ENCODE measurements at places on chromosomes 11 and 22. TPM values are rescaled to one million over a fixed set of nuclear protein-coding genes. Genes with fewer than 3 reads are reported as not detected.

- DNase-seq: peak; percentile 97
Observed at GRCh38 chr11:115893461-115894099, 389.4 kb upstream of the CADM1 start.

- DNase-seq: peak; percentile 95
Observed at GRCh38 chr11:66694732-66695207, 17.1 kb upstream of the RBM4B start.

DNA sequence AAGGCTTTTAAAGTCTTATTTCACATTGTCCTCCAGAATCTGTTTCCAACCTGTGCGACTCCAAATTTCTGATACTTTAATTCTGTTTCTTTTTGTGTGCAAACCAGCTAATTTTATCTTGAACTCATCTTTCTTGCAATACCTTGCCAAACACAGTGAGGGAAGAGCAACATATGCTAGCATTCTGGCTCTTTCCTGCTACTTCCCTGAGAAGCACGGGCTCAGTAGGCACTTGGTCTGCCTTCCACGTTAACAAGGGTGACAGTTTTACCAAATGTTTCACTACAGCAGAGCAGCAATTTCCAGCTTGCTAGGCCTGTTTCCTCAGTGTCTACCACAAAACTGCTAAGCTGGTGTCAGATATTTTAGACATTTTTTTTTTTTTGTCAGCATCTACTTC is 405.8 kb downstream of the NTM start:
- DNase-seq: no peak

- DNase-seq: no peak
Observed at GRCh38 chr11:95461858-95462257, 230.9 kb upstream of the SESN3 start.

DNA sequence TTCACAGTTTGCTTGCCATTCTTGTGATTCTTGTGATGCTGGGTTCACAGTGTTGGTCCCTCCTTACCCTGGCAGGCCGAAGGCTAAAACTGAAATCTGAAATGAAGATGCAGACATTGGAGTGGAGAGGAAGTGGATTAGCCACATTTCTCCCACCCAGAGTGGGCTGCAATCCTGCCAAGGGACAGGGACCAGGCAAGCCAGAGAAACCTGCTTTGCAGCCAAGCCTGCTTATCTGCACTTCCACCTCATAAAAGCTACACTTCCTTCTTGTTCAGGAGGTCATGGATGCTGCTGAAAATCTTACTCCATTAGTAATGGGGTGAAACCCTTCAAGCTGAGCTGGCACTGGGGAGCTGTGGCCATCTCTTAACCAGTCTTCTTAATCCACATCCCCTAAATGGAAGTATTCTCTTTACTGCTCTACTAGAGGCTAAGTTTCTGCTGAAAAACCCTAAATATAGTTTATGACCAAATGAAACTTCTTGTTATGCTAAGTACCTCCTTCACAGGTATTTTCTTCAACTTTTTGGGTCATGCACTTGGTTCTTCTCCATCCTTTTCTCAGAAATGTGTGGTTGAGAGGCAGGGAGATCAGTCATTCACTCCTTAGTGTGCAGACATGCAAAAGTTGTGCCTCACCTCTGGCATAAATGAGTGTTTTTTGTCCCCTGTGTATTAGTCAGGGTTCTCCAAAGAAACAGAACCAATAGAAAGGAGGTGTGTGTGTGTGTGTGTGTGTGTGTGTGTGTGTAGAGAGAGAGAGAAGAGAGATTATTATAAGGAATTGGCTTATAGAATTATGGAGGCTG is 133.9 kb upstream of the BMAL1 start:
- no peak for DNase-seq

The DTX4 gene
- total RNA-seq: 0.49 TPM

DNA sequence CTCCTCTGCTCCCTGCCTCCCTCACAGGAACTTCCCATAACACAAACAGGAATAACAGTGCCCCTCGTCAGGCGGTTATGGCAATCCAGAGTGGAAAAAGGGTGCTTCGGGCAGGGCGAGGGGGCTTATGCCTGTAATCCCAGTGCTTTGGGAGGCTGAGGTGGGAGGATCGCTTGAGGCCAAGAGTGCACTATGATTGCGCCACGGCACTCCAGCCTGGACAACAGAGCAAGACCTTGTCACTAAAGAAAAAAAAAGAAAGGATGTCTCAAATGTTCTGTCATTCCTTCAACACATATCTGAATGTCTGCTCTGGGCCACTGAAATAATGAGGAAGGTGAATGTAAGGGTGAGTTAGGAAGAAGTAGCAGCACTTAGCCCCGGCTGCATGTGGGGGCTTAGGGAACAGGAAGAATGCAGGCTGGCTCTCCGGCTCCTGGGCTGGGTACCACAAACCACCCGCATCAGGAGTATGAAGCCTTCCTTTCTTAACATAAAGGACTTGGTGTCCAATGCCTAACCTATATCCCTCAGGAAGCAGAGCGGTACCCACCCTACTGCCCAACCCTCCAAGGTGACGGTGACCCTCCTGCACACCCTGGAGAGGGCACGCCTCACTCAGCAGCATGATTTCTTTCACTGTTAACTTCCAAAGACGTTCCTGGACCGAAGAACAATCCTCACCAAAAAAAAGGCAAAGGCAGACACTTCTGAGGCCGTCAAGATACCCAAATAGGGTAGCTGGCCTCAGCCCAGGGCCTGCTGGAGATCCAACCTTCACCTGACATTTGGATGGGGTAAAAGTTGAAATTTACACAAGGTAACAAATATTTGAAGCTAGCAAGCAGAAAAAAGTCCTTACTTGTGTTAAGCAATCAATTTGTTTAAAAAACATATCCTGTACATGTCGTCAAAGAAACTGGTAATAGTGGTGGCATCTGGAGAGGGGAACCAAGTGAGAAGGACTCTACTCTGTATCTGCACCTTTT is 3.8 kb downstream of the CPT1A start:
- no peak for DNase-seq

- DNase-seq: no peak
Observed at GRCh38 chr11:269146-269890, 8.9 kb upstream of the NLRP6 start.

- no peak for DNase-seq
Observed at GRCh38 chr11:12808519-12808918, 134.3 kb downstream of the TEAD1 start.

GRCh38 chr22:46766611-46767010 is 4.2 kb downstream of the TBC1D22A start:
- no peak for DNase-seq

The SPI1 gene
- not detected for total RNA-seq

DNA sequence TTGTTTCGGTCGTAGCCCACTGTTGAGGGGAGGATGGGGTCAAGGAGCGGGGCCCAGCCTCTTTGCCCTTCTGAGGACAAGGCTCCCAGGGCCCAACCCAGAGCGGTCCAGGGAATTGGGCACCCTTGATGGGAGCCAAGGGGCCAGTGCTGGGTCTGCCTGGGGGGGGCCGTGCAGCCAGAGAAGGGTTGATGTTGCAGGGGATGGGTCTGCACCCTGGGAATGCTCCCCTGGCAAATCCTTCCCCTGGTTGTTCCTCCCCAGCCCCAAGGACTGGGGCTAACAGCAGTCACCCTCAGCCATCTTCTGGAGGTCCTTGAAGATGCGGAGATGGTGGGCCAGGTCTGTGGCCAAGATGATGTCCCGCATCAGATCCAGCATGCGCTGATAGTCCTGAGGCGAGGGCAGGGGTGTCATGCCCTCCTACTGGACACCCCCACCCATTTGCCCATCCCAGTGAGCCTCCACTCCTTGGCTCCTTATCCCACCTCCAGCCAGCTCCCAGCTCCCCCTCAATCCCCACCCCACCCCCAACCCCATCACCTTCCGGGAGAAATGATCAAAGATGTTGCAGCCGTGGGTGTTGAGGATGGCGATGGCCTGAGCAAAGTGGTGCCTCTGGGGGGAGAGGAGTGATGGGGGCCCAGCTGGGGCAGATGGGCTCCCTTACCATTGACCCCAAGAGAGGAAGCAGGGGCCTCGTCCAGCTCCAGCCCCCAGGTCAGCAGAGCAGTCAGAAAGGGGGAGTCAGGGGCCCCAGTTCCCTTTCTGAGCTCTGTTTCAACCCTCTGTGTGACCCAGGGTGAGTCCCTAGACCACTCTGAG is 95.0 kb downstream of the PDE2A start:
- no peak for DNase-seq

- peak; percentile 47 for DNase-seq
Observed at GRCh38 chr22:19429950-19430889, 1.3 kb downstream of the HIRA start.

- peak; percentile 50 for DNase-seq
Observed at GRCh38 chr11:47856186-47856585, 8.0 kb upstream of the NUP160 start.

GRCh38 chr11:74320538-74320937 is 9.1 kb upstream of the P4HA3 start:
- DNase-seq: no peak

- no peak for DNase-seq
Observed at GRCh38 chr11:99822846-99823565, 802.3 kb downstream of the CNTN5 start.

The SLC25A18 gene
- not detected for total RNA-seq

DNA sequence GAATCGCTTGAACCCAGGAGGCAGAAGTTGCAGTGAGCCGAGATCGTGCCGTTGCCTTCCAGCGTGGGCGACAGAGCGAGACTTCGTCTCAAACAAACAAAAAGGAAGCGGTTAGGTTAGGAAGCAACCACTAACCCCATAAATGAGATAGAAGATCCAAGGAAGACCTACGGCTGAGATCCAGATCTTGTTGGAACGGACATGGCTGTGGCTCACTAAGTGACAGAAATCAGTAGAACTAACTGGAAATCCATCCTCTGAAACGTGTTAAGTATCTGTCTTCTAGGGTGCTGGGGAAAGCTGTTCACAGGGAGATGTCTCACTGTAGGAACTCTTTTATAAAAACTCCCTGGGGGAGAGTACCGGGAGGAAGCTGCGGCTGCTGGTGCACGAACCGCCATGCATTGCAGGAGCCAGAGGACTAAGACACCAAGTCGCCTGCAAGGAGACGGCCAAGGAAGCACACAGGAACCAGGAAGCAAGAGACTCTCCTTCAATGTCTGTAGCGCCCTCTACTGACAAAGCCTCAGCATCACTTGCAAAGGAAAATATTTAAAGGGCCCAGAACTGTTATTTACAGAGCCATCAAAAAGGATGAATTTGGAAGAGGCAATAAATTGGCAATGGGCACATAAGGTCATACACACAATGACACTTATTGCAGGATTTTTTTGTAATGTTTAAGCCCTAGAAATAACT is 16.9 kb upstream of the SPTY2D1 start:
- DNase-seq: peak; percentile 76

DNA sequence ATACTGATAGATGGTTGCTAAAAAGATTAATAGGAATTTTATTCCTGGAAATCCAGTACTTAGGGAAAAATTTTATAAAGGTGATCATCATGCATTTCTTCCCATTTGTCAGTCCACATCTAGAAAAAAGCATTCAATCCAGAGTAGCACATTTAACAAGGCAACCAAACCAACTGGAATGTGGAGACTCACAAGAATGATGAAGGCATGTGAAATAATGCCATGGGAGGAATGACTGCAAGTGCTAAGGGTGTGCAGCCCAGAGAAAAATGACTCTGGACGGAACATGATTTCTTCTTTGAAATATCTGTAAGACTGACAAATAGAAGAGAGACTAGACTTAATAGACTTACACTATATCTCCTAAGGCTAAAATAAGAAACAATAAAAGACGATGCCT is 33.8 kb downstream of the BLID start:
- DNase-seq: no peak

GRCh38 chr22:48748860-48749554 is 1078.7 kb downstream of the BRD1 start:
- no peak for DNase-seq

The DDX25 gene
- total RNA-seq: 0.36 TPM

The TSPAN32 gene
- 2.7 TPM for total RNA-seq

The RFPL1 gene
- total RNA-seq: not detected

GRCh38 chr11:67673902-67674301 is 521 bp downstream of the ALDH3B2 start:
- no peak for DNase-seq

- no peak for DNase-seq
Observed at GRCh38 chr22:50693462-50693861, 20.8 kb downstream of the SHANK3 start.

GRCh38 chr11:83601201-83601913 is 315.2 kb upstream of the CCDC90B start:
- DNase-seq: no peak

DNA sequence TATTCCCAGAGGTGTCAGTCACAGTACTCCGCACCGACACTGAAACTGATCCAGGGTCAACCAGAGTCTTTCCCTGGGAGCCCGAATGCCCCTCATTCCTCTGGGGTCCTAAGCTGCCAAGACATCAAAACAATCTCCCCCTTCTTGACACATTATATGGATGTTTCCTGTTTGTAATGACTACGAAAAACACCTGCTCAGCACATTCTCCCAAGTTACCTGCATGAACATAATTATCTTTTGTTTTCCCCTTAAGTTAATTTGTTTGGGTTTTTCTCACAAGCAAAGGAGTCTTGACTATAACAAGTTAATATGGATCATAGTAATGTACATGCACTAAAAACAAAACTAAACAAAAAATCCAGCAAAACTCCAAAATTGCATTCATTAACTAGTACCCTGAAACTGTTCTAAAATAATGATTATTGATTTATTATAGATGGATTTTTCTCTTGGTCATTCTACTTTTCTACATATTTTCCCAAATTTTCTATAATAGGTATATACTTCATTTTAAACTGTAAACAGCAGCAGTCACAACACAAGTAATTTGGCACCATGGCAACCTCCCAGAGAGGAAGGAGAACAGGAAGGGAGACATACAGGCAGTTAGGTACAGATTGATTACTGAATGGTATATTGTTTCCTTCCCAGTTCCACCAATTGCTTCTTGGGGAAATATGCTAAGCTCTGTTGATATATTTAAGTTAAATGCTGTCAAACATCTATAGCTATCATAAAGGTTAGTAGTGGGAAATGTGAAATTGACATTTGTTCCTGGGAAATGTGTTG is 631.5 kb downstream of the METTL15 start:
- DNase-seq: no peak

The C11orf16 gene
- not detected for total RNA-seq

GRCh38 chr11:27397624-27398399 is 34.8 kb upstream of the CCDC34 start:
- no peak for DNase-seq

The GALNT18 gene
- 12.3 TPM for total RNA-seq

The OR6T1 gene
- total RNA-seq: not detected

The RFPL3 gene
- not detected for total RNA-seq

The MYO7A gene
- 0.29 TPM for total RNA-seq

DNA sequence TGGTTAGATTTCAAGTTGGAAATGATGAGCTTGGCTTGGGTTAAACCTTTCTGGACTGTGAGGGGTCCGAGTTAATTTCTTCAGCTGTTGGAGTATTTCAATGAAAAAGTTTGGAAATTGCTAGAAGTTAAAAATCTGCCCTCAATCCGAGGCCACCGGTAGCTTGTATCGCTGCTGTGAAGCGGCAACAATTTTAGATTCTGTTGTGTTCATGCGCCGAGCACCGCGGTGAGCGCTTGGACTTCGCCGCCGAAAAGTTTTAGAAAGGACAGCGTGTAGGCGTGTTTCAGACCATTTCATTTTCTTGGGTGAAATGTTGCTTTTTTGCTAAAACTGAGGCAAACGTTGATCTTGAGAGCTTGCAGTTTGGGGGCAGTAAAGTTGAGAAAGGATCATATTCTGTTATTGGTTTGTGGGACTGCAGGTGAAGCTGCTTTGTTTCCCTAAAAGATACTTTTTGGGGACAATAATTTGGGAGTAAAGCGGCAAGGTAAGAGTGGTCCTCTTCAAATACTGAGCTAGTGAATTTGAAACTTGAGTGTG is 928 bp downstream of the FBXO7 start:
- no peak for DNase-seq

All from RPMI7951 (cell line).